Stimulated activated CD8-positive, alpha-beta memory T cell treated with anti-CD3 and anti-CD28 coated beads, Interleukin-4, amount 100 ng/mL, for 1 hour (primary cell): ENCODE measurements at places on chromosomes 5 and 9.

DNA sequence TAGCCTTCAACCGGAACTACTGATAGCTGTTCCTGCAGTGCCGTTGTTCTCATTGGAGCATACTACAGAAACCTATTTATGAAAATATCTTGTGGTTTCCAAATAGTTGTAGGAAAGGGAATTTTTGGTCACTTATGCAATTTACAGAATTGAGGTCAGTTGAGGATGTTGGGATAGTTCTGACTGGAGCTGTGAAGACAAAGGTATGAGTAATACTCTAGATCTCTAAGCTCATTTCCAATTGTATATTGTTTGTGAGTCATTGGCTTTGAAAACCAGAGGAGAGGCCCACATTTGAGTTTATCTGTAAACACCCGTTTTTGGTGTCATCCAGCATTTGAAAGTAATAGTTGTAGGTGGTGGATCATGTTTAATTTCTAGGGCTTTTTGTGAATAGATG, 561.3 kb upstream of the WWC1 start:
- DNase-seq = no peak

- DNase-seq = no peak
Measured at GRCh38 chr5:11898-12297, 80.1 kb upstream of the PLEKHG4B start.

DNA sequence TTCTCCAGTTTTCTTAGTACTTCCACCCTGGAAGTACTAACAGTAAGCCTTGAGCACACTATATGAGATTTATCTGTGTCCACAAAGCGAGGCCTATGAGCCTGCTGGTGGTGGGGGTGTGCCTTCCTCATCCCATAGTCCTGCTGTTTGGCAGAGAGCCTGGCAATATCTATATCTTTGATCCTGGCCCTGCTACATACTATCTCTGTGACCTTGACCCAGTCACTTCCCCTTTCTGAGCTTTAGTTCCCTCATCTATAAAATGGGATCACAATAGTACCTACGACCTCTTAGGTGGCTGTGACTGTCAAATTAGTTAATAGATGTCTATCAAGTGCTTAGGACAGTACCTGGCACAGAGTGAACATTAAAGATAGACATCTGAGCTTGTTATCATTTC, 114.6 kb upstream of the SAP30L start:
- no peak for DNase-seq

DNA sequence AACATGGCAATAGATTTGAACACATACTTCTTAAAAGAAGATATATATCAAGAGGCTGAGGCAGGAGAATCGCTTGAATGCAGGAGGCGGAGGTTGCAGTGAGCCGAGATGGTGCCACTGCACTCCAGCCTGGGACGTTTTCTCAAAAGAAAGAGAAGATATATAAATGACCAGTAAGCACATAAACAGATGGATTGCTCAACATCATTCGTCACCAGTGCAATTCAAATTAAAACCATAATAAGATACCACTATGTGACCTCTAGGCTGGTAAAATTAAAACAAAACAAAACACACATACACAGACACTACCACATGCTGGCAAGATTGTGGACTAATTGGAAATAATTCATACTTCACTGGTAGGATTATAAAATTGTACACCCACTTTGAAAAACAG, 5.3 kb upstream of the TXN start:
- no peak for DNase-seq

- DNase-seq = no peak
Measured at GRCh38 chr5:171416160-171417049, 3.0 kb upstream of the FGF18 start.

DNA sequence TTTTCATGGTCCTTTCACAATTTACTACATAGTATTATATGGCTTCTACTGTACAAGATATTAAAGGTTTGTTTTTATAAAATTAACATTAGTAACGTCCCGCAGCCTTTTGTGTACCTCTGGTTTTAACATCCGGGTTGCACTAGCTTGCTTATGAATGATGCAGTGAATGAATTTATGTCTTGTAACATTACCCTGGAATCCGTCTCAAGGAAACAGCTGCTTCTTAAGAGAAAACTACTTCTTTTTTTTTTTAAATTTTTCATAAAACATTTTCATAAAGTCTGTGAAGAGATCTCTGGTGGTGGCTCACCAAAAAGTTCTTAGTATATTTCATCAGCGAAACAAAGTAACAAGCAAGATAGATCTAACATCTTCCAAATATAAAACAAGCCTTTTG, 23.6 kb downstream of the MARCHF3 start:
- no peak for DNase-seq

DNA sequence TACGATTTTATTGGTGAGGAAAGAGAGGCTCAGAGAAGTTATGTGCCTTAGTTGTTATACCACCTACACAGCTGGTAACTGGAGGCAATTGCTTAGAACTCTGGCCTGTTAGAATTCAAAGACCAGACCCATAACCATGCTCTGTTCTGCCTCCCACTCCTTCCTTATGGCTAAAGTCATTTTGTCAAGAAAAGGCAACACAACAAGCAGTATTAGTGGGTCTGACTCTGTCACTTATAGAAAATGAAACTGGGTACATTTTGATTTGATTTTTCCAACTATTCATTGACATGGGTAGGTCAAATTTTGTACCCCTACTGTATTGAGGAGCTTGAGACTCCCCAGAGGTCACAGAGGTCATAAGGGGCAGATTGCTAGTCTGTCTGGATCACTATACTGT, 44.5 kb upstream of the NR3C1 start:
- DNase-seq = no peak

GRCh38 chr9:130181678-130182380, 9.6 kb downstream of the NCS1 start:
- no peak for DNase-seq

GRCh38 chr5:84549054-84549453, 164.4 kb upstream of the EDIL3 start:
- no peak for DNase-seq

GRCh38 chr5:118616281-118616680, 372.1 kb downstream of the DTWD2 start:
- no peak for DNase-seq

DNA sequence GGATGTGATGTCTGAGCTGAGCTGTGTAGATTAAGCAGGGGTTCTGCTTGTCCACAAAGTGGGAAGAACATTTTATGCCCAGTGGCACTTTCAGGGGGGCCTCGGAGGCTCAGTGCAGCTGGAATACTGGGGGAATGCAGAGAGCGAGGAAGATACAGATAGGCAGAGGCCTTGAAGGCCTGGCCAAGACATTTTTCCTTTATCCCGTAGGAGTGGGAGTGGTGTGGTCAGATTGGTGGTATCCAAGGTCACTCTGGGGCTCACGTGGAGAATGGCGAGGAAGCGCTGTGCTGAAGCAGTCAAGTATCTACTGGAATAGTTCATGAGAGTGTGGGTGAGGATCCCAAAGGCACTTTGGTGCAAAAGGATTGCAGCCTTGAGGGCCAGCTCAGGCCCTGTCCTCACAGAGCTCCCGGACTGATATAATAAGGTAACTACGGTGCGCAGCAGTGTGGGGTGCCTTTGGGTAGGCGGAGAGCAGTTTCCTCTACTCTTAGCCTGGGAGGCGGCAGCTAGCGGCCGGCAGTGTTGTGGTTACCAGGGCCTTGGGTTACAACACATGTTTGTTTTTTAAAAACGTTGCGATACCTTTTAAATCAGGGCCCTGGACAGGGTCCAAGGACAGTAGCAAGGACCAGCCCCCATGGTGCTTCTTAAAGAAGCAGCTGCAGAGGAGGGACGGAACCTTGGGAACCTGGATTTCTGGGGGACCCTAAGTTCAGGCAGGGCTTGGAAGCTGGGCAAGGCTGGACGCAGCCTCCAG, 10.8 kb upstream of the CCDC69 start:
- DNase-seq = no peak

DNA sequence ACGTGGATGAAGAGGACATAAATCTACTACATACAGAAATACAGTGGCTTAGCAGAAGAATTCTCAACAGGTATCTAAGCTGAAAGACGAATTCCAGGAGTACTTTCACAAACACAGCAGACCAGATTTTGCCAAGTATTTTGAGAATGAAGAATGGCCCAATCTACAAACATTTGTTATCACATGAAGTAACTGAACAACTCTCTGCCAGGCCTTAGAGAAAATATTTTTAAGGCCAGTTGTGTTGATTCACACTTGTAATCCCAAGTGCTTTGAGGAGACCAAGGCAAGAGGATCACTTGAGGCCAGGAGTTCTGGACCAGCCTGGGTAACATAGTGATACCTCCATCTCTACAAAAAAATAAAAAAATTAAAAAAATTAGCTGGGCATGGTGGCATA, 14.3 kb downstream of the AGTPBP1 start:
- DNase-seq = no peak

DNA sequence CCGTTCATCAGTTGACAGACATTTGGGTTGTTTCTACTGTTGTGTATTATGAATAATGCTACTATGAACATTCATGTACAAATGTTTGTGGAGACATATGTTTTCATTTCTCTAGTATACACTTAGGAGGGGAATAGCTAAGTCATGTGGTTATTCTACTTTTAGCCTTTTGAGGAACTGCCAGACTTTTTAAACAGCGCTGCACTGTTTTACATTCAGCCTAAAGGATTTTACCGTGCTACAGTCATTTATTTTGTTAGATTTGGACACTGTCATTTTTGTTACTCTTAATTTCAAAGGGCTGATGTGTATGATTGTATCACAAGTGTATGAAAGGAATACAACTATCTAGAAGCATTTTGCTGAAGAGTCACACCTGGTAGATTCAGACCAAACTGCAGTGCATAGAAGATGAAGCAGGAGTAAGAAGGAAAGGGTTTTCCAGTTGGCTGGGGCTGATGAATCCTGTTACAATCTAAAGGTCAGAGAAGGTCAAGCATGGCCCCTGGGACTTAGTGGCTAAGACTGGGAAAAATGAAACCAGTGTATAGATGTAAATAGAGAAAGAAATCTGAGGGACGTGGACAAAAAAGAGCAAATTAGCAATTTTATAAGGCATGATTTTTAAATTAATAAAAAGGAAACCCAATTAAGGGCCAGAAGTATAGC, 509.7 kb downstream of the PSAT1 start:
- no peak for DNase-seq

GRCh38 chr9:14306672-14307660, 7.0 kb downstream of the NFIB start:
- no peak for DNase-seq

GRCh38 chr9:92762196-92762595, 2.4 kb downstream of the BICD2 start:
- no peak for DNase-seq

- no peak for DNase-seq
Measured at GRCh38 chr9:113570749-113571711, 107.5 kb downstream of the RGS3 start.

- DNase-seq = no peak
Measured at GRCh38 chr9:2356041-2356790, 265.4 kb upstream of the VLDLR start.

GRCh38 chr5:67897980-67898379, 317.6 kb upstream of the PIK3R1 start:
- no peak for DNase-seq

DNA sequence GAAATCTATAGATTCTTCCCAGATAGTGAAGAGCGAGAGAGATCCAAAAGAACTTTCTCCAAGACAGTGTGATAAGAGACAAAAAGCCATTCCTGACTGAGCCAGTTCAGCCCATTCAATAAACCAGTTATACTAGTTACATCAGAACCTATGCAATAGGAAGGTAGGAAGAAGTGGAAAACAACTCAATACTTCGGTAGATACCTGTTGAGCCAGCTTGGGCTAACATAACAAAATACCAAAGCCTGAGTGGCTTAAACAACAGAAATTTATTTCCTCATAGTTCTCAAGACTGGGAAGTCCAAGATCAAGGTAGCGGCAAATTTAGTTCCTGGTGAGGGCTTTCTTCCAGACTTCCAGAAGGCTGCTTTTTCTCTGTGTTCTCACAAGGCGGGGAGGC, 214.5 kb upstream of the GRAMD2B start:
- DNase-seq = no peak

DNA sequence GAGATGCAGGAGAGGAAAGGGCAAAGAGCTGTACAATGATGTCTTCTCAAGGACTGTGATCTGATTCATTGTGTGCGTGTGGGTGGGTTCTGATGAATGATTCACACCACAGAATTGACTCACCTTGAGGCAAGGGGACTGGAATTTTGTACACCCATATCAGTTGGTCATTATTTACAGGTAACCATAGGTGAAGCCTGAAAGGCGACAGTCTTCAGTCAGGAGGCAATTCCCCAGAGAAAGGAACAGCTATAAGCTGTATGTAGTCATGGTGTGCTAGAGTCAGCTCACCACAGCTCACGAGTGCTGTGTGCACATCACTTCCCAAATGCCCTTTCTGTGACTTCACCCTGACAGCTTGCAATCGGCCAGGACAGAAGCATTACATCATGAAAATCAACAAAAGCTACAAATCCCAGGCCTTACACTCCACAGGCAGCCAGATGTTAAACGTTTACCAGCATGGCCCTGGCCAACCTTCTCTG, 87.6 kb upstream of the RPS23 start:
- no peak for DNase-seq

- DNase-seq = no peak
Measured at GRCh38 chr5:133602835-133603380, 9.4 kb downstream of the FSTL4 start.

DNA sequence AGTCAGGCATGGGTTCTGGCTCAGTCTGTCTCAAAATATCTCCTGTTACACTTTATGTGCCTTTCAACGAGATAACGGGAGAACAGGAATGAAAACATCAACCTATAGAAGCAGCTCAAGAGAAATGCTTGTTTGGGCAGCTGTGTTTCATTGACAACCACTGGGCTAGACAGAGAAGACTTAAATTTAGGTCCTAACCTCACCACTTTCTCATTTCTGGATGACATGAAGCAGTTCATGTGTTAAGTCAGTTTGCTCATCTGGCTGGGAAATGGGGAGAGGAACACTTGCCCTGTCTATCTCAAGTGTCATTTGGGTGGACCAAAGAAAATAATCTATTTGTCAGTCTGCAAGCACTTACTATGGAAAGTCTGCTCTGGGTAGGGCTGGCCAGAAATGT, 66.7 kb upstream of the PCA3 start:
- no peak for DNase-seq

GRCh38 chr9:134343637-134344036, 17.4 kb downstream of the RXRA start:
- no peak for DNase-seq

DNA sequence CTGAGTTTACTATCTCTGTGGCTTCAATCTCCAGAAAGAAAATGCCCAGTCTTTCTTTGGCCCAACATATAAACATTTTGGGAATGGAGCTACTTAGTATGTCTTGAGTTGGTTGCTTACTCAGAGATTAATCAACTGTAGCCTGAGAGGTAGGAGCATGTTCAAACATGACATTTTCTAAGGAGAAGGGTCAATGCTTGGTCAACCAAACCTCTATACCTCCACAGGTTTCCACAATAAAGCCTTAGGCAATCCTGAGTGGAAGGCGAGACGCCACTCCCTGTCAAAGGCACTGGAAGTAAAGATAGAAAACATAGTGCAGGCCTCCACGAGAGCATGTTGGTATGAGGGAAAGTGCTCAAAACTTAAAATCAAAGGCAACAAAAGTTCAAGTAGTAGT, 411.4 kb downstream of the KCTD16 start:
- DNase-seq = no peak

DNA sequence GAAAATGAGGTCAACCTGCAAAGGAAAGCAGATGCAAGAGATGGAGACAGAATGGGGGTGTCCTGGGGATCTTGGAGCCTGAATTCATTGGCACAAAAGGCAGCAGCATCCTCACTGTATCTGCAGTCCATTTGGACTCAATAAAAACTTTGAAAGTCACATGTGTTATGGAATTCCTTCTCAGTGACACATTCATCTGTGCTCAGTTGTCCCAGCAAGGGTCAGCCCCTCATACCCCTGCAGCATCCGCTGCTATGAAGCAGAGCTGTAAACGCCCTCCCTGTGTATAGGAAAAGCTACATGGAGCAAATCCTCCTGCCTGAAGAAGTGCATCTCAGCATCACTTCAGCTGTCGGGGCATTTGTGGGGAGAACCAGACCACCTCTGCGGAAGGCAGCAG, 14.5 kb upstream of the RARS1 start:
- DNase-seq = no peak
